ENCODE measurements at places on chromosomes 13 and 19. TPM values are rescaled to one million over a fixed set of nuclear protein-coding genes. Genes with fewer than 3 reads are reported as not detected.

DNA sequence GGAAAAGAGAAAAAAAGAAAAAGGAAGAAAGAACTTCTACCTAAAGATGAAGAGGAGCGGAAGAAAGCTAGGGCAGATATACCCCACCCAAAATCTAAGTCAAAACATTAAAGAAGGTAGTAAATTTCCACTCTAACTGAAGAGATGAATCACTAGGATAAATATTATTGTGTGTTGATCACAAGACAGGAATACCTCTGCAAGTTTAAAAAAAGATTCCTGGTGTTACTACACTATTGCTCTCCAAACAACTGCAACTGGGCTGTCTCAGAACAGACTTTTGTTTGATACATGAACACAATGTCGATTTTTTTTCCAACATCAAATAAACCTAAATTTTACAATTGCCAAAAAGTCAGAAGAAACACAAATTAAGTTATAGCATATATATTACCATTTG is 6.8 kb downstream of the HSPH1 start:
- DNase-seq = no peak

The MEDAG gene
- total RNA-seq = not detected

DNA sequence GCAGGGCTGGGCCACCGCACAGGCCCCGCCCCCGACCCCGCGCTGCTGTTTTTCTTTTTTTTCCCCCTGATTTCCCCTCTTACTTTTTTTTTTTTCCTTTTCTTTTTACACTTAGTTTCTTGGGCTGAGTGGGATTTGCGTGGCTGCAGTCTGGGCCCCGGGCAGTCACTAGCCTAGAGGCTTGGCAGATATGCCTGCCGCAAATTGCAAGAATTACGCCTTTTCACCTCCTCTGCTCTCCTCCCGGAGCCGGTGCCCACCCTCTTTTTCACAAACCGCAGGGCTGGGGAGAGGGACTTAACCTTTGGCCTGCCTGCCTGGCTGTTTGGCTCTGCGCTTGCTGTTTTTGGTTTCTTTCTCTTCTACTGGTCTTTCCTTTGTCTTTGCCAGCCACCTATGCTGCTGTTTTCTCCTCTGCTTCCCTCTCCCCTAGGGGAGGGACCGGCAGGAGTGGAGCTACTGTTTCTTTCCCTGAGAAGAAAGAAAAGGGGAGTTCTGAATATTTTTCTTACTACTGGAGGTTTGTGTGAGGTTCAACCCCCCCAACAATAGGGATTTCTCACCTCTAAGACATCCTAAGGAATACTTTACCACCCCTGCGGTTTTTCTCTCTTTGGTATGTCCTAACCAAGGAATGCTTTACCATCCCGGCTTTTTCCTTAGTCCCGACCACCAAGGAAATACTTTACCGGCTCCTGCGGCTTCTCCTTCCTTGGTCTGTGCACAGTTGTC is 11.0 kb downstream of the ZNF552 start:
- peak; percentile 40 for DNase-seq

DNA sequence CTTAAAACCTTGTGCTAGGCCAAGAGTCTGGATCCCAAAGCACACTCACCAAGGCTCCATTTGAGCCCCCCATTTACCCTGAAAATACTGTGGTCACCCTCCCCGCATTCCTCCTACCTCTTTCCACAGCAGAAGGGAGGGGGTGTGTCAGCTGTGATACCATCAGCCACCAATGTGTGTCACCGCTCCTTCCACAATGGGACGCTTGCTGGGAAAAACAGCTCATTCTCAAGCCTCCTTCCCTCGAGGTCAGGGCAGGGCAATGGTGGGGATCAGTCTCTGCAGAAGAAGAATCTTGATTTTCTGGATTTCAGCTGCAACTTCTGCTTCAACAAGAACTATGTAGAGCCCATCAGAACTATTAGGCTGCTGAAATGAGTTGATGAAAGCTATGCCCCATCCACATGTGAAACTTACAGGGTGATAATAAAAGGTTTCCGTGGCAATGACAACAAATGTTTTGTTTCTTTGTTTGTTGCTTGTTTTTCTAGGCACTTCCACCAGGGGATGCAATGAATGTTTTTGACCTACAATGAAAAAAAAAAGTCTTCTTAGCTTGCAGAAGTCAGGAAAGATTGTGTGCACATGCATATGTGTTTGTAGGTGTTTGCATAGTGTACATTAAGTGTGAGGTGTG is 26.4 kb upstream of the ZNF507 start:
- DNase-seq = no peak

The LILRA1 gene
- total RNA-seq = not detected

The NPHS1 gene
- not detected for total RNA-seq

The DPP9 gene
- 86.6 TPM for total RNA-seq

- DNase-seq = no peak
These were observed 1389.0 kb downstream of the PCDH9 start for GRCh38 chr13:65841156-65841555.

DNA sequence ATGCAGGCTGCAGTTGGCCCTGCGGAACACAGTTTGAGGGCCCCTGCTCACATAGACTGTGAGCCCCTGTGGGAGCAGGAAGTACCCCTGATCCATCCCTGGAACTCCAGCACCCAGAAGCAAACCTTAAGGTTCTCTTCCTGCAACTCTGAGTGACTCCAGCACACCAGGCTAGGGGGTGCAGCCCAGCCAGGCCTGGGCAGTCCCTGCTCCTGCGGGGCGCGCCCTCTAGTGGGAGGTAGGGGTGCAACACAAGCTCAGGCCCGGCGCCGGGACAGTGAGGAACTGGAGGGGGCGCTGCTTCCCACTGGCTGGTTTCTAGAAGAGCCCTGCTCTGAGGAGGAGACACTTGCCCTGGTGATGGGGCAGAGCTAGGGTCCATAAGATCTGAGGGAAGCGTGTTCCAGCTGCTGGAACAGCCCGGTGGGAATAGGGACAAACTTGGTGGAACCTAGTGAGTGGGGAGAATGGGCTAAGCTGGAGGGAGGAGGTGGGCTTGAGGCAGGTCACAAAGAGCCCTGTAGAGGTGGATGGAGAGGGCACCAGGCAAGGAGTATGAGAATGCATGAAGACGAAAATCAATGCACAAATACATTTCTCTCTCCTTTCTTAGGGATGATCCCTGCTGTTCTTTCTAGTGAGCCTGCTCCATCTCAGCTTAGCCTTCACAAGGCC is 5.0 kb downstream of the ZSCAN5A start:
- peak; percentile 64 for DNase-seq

- no peak for DNase-seq
These were observed 72.2 kb downstream of the DHRS12 start for GRCh38 chr13:51731759-51732158.

DNA sequence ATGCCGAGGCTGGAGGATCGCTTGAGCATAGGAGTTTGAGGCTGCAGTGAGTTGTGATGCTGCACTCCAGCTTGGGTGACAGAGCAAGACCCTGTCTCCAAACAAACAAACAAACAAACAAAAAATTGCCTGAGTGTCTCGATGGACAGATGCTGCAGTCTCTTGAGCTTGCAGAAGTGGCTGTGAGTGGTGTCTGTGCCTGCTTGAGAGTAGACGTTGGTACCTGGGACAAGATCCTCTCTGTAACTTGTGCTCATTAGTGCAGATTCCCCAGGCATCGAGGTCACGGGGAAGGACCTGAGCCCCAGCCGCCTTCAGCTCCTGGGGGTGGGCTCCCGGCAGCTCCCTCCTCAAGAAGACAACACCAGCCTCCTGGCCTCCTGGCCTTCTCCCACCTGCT is 8.6 kb upstream of the C5AR2 start:
- no peak for DNase-seq

The NKG7 gene
- 169 TPM for total RNA-seq

GRCh38 chr13:29589234-29589633 is 6.3 kb downstream of the SLC7A1 start:
- DNase-seq = no peak

The EDDM13 gene
- not detected for total RNA-seq

DNA sequence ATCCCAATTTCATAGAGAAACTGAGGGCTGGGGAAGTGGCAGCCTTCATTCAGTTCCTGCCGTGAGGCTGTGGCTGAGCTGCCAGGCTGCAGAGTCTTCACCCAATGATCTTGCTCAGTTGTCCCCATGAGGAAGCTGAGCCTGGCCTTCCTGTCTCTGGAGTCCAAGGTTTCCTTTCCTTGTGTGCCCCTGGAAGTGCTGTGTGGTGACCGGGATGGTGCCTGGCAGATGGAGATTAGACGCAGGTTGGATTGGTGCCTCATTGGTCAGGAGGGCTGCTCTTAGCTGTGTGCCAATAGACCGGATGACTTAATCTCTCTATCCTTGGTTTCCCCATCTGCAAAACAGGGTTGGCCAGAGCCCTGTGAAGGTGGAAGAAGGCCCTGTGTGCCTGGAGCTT is 24.6 kb downstream of the DNM2 start:
- no peak for DNase-seq

DNA sequence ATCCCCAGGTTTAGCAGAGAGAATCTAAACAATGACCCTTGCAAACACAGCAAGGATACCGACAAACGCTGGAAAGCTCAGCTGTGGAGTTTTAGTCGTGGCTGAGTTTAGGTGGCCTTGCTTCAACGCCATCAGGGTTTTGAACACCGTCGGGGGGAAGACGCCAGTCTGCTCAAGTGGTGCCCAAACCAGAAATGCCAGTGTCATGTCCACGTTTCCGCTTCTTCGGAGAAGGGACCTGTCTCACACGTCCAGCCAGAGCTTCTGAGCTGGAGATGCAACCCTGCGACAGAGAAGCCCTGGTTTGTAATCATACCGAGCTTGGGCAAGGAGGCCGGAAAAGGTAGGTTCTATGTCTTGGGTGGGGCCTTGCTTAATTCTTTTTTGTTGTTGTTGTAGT is 42.6 kb upstream of the ATP11A start:
- no peak for DNase-seq

DNA sequence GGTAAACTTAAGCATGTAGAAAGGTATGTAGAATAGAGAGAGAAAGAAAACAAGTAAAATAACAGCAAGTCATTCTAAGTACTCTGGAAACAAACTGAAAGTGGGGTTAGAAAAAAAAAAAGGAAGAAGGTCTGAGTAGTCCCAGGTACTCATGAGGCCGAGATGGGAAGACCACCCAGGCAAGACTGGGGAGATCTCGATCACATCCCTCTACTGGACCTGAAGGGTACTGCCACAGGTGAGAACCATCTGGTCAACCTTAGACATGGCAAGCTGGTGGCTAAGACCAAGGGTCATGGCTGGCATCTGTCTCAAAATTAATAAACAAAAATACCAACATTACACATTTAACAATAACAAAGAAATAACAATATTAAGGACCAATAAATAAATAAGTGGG is 36.3 kb upstream of the ZNF724 start:
- DNase-seq = no peak

DNA sequence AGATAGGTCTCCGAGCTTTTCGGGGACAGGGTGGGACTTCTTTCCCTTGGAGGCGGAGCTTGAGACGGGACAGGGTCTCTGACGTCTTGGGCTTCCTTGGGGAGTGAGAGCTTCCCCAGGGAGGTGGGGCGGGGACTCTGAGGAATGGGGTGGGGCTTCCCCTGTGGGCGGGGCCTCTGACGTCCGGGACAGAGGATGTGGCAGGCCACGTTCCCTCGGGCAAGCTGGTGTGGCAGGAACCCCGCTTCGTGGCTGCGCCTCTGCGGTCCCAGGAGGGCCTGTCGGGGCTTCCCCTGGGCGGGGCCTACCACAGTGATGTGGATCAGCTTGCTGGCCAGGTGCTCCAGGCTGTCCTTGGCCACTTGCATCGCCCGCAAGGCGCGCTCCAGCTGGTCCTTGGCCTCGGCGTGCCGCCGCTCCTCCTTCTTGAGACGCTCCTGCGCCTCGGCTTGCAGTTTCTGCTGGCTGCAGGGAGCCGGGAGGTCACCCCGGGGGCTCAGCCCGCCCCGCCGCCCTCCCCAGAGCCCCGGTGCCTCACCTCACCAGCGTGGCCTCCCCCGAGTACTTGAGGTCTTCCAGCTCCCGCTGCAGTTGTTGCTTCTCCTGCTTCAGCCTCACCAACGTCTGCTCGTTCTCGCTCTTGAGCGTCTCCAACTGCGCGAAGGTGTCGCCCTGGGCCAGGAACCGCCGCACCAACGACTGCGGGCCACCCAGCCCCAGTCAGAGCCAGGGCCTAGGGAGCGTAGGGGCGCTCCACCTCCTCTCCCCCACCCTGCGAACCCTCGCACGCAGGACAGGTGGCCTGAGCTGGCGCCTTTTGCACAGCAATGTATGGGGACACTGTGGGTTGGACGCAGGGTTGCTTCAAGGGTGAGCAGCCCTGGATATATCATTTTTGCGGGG is 3.3 kb upstream of the RGL3 start:
- DNase-seq = peak; percentile 79

- DNase-seq = no peak
These were observed at the start of gene FXYD3 for GRCh38 chr19:35115177-35115951. TSS of gene FXYD3 (plus strand) at chr19:35115823. CDS start at chr19:35119377, 3,554 bp downstream.

- no peak for DNase-seq
These were observed 53.7 kb downstream of the PEPD start for GRCh38 chr19:33467851-33468250.

The ZNF77 gene
- total RNA-seq = 2.0 TPM

GRCh38 chr13:42591602-42592001 is 17.6 kb downstream of the TNFSF11 start:
- no peak for DNase-seq

GRCh38 chr13:27793507-27794367 is 1.5 kb downstream of the GSX1 start:
- no peak for DNase-seq

GRCh38 chr19:3503036-3503572 is 2.6 kb upstream of the DOHH start:
- DNase-seq = no peak

- DNase-seq = no peak
These were observed 12.9 kb downstream of the COL4A2 start for GRCh38 chr13:110319774-110320509.

DNA sequence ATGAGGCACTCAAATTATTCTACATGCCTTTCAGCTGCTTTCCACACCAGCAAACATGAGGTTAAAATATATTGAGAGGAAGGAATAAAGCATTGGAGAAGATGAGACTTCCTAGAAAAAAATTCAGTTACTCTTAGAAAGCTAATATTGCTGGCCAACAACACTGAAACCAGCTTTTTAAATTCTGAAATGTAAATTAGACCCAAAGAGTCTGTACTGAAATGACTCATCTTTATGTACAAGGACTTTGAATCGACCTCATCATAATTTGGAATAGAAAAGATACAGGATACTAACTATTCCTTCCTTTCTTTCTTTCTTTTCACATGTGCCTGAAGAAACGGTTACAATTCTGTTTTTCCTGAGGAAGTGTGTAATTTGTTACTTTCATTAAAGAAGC is 6.5 kb upstream of the HSPH1 start:
- DNase-seq = no peak

GRCh38 chr13:48571126-48571913 is 38.4 kb upstream of the RCBTB2 start:
- DNase-seq = no peak

The TTYH1 gene
- total RNA-seq = not detected

The ZNF714 gene
- 8.5 TPM for total RNA-seq

The NCCRP1 gene
- total RNA-seq = not detected

DNA sequence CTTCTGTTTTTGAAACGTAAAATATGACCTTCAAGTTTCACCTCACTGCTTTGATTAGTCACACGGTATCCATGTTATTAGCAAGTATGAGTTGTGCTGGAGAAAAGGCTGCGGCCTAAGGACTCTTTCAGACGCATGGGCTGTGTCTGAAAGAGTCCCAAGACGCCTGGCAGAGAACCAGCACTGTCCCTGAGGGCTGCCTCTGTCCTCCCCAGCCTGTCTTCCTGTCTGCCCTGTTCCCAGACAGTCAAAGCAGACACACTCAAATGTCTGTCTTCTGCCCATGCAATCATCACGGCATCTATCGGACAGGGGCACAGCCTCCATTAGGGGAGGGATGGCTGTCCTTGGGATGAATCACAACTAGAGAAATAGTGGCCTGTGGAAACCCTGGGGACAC is 65.5 kb downstream of the DPY19L3 start:
- DNase-seq = no peak

The SGCG gene
- not detected for total RNA-seq

Measured in CD8-positive, alpha-beta T cell (primary cell).